ENCODE measurements at places on chromosomes 4 and X.

- no peak for DNase-seq
Observed at GRCh38 chr4:83224502-83225197, 59.9 kb downstream of the COQ2 start.

GRCh38 chr4:178306565-178306964 is 864.3 kb upstream of the AGA start:
- no peak for DNase-seq

DNA sequence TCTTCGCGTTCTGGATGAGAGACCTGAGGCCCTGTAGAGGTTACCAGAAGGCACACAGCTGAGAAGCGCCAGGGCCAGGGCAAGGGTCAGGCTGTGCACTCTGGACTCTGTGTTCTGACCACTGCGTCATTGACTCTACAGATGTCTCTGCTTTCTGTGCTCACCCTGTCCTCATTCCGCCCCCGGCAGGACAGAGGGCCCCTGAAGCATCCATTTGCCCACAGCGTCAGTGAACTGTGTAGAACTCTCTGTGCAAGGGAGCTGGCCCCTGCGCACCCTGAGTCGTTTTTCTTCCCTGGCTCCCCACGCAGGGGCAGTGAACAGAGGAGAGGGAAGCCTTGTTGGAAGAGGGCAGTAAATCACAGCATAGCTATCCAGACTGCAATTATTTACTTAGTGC is 6.1 kb upstream of the WAS start:
- no peak for DNase-seq

GRCh38 chr4:158259955-158260575 is 49.8 kb downstream of the TMEM144 start:
- DNase-seq: peak; percentile 53

DNA sequence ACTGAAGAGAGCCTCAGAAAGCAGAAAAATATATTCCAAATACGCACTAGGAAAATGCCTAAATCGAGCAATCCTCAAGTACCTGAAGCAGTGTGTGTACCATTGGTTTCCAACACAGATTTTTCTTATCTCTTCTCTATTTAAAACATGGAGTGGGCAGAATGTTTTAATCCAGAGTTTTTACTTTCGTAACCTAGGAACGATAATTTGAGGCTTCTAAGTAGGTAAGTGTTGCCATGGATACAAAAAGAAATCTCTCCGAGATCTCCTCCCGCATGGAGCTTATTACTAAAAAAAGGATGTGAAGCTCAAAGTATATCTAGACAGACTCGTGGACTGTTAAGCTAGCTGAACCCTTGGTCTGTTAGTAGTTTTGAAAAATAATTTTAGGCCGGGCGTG is 23.0 kb upstream of the OTUD4 start:
- DNase-seq: no peak

- DNase-seq: peak; percentile 9
Observed at GRCh38 chr4:165874791-165875371, 1.8 kb downstream of the TLL1 start.

- peak; percentile 34 for DNase-seq
Observed at GRCh38 chr4:88097301-88097700, 61.1 kb downstream of the ABCG2 start.

DNA sequence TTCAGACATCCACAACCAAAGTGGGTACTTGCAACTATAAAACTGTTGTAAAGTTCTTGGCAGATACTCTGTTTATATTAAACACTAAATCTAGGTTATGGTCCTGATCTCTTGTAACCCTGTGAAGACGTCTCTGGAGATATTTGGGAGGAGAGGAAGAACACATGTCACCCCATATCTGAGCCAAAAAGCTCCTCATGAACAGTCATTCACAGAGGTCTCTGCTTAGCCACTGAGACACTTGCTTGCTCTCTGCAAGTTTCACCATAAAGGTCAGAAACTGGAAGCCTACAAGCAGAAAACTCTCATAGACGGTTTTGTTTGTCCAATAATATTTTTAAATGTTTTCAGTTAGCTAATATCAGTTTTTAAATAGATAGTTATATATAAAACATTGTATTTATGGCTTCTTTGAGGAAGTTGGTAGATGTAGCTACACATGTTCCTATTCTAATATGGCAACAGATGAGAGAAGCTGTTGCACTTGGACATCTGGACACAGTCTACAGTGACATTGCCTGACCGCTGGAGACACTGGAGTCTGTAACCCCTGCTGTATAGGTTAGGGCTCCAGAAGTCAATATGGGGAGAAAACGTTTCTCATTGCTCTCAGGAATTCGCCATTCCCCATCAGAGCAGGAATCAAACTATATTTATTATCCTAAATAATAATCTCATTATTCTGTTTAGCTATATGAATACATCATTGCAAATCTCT is 73.6 kb downstream of the C4orf46 start:
- no peak for DNase-seq

DNA sequence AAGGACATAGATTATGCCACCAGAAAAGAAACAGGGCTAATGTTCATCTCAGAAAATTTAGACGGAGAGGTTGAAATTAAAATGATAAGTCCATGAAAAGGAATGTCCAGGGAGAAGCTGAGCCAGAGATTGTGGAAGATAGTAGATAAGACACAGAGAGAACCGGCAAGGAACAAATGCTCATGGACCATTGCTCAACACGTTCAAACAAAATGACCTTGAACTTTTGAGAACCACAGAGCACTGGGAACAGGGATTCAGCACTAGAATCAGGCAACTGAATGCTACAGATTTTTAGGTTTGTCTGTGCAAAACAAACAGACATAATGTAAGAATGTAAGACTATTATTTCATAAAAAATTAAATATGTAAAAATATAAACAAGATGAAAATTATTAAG is 206.3 kb downstream of the PDGFC start:
- peak; percentile 58 for DNase-seq

- DNase-seq: no peak
Observed at GRCh38 chrX:40843643-40844042, 108.3 kb upstream of the MED14 start.

GRCh38 chrX:41407816-41408215 is 39.3 kb upstream of the NYX start:
- DNase-seq: no peak

DNA sequence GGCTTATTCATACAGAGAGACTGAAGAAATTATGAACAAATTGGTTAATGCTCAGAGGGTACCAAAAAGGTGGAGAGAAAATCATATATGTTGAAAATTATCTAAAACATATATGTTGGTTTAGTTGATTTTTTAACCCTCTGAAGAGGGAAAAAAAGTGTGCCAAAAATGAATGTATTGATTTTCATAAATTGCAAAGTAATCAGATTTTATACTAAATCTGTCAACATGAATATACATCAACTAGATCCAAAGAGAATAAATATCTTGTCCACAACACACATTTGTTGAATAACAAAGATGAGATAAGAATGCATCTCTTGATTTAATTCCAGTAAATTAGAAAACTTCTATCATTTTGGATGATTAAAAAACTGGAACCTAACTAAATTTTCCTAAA is 125.3 kb upstream of the TACR3 start:
- no peak for DNase-seq

DNA sequence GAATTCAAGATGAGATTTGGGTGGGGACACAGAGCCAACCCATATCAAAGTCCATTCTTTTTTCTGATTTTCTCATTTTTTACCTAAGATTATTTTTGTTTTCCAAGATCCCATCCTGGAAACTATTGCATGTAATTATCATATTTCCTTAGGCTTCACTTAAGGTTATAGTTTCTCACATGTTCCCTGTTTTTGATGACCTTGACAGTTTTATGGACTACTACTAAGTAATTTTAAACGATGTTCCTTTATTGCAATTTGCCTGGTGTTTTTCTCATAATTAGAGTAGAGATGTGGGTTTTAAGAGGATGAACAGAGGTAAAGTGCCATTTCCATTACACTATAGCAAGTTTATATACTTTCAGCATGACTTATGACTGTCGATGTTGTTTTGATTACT is 795.1 kb downstream of the FAT4 start:
- no peak for DNase-seq

GRCh38 chr4:56264873-56265272 is 122.4 kb downstream of the AASDH start:
- no peak for DNase-seq

DNA sequence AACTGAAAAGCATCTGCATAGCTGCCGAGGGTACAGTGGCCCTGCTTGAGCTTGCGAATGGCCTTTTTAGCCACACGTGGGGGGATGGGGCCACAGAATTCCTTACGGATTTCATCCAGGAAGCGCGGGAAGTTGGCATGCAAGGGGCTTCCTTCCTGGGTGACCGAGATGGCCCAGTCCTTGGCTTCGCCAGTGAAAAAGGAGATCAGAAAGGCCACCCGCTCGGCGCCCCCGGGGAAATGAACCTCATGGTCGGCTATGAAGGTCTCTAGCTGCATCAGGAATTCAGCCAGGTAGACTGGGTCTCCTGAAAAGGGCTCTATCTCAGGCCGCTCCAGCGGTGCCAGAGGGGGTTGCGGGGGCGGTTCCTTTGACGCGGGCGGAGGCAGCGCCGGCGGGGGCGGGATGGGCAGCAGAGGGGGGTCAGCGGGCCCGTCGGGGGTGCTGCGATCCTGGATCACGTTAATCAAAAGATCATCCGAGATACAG is 909 bp downstream of the RTL5 start:
- DNase-seq: no peak

- DNase-seq: no peak
Observed at GRCh38 chrX:30576881-30577280, 685 bp downstream of the TASL start.

- DNase-seq: peak; percentile 48
Observed at GRCh38 chr4:39032218-39033085, at the start of gene TMEM156. Gene TMEM156, minus strand, starts transcription at chr4:39032409. Its CDS starts 96 bp downstream, at chr4:39032313.

- DNase-seq: no peak
Observed at GRCh38 chr4:141389649-141390048, 169.0 kb downstream of the ZNF330 start.

DNA sequence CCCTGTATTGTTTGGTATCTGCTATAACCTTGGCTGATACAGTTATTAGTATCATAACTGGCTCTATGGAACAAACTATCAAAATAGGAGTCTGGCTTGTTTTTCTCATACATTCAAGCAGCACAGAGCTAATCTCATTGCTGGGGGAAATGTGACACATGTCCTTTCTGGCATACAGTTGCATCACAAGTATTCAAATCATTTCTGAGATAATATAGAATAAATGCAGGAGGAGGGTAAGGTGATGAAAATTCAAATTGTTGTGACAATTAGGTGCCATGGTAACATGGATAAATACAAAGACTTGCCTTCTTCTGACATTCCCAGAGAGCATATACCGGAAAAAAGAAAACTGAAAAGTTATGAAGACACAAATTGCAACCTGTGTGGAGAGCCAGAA is 2706.8 kb downstream of the ARAP2 start:
- DNase-seq: no peak

Data from EH (cell line).